ENCODE measurements at places on chromosomes 2 and 18.

DNA sequence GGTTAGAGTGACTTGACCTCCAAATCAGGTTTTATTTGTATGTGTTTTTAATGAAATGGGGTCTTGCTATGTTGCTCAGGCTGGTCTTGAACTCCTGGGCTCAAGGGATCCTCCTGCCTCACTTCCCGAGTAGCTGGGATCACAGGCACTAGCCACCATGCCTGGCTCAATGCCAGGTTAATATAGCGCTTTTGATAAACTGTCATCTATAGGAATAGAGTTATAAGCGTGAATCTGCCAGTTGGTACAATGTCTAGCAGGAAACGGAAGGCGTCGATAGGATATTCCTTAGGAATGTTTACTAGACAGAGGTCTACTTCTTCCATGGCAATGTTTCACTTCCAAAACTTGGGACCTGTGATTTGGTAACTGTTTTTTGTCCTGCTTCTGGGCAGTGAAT lies 25.5 kb downstream of the CLUL1 start:
- DNase-seq, result no peak

DNA sequence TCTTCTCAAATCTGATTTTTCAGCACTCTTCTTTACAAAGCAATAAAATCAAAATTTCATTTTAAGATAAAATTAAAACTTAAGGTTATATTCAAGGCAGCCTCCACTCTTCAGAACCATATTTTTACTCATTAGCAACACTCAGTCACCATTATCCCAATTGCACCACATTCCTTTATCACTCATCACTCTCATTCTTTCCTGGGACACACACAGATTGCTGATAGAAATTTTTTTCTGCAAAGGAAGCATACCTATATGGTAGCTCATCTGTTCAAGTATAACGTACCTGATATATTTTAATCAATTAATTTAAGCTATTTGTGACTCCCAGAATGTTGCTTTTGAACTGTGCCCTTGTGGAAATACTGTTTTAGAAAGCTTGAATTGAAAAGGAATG lies 1559.3 kb upstream of the ZEB2 start:
- no peak for DNase-seq

DNA sequence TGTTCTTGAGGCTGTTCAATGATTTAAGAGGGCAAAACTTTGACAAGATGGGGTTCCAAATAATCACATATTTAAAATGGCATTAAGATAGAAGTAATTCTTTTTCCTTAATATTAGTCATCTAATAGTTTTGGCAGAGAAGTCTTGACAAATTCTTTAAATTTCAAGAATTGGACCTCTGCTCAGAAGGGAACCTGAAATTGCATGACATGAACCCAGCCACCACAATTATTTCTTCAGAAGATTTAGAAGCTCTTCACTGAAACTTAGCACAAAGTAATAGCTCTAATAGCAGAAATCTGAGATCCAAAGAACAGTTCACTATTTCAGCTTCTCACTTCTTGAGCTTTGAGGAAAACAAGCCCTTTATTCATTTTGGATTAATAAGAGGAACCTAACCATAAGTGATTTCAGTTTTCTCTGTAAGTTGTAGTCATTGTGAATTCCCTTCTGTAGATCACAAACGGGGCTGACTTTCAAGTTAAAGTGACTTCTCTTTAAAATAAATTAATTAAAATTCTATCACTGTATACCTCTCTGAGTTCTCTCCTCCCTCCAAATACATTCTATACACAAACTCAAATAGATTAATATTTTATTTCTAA lies 100.6 kb upstream of the ITGA4 start:
- DNase-seq, result no peak

- DNase-seq, result no peak
Measured at GRCh38 chr2:240603081-240603835, 16.7 kb downstream of the CAPN10 start.

GRCh38 chr2:100642425-100642824 lies 79.6 kb downstream of the PDCL3 start:
- DNase-seq, result no peak
